ENCODE measurements at places on chromosomes 13 and 19.

DNA sequence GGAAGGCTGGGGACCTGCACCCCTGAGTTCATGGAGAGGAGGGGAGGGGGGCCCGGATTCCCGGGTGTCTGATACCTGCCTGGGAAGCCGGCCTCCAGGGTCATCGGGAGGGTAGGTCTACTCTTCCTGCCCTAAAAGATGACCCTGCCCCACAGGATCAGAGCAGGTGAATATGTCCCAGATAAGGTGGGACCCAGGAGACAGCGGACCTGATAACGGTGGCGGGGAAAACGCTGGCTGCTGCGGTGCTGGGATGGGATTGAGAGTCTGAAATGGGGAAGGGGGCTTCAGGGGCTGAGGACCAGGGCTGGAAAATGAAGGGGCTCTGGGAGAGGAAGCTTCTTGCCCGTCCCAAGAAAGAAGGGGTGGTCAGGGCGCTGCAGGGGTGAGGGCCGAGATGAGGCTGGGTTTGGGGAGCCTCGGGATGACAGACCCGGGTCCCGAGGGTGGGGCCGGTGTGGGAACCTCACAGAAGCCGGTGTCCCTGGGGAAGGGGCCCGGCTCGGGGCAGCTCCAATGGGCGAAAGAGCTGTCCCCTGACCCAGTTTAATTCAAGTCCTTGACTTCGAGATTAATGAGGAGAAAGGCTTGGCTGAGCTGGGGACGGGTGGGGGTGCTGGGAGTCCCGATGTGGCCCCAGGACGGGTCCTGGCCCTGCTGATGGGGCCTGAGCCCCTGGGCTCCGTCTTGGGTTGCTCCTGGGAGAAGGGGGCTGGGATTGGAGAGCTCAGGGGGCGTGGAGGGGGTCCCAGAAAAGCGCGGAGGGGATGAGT is 823 bp downstream of the TTYH1 start:
- DNase-seq = no peak

DNA sequence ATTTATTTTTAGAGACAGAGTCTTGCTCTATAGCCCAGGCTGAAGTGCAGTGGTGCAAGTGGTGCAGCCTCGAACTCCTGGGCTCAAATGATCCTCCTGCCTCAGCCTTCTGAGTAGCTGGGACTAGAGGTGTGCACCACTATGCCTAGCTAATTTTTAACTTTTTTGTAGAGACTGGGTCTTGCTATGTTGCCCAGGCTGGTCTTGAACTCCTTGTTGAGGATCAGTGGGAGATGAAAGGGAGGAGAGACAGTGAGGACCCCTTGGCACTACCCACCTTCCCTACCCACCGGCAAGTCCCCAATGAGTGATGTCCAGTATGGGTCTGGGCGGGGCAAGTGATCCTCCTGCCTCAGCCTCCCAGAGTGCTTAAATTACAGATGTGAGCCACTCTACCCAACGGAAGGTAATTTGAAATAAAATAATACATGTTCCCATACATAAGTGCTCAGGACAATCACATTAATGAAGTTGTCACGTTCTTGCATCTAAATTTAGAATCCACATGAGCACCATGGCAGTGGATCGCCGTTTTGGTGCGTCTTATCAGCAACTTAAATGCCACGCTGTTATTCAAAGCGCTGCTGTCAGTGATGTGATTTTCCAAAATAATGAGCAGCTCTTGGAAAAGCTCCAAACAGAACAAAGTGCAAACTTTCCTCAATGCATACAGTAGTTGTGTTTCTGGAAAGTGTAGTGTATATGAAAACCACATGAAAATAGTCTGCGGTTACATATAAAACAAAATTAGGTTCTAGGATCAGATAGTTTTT is 5.9 kb upstream of the ARL11 start:
- no peak for DNase-seq

DNA sequence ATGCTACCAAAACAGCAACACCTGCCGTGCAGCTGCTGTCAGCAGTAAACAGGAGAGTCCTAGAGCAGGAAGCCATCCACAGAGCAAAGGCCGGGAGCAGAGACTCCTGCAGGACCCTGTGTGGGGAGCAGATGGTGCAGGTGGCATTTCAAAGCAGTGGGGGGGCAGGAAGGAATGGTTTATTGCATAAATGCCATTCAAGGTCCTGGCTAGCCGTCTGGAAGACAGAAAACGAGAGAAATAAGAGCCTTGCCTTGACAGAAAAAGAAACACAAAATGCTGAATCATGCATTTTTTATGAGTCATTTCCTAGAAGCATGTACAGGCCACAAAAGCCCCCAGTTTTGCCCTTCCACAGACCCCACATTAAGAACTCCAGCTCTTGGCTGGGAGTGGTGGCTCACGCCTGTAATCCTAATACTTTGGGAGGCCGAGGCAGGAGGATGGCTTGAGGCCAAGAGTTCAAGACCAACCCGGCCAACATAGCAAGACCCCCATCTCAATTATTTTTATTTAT is 5.4 kb downstream of the RSPH6A start:
- no peak for DNase-seq

DNA sequence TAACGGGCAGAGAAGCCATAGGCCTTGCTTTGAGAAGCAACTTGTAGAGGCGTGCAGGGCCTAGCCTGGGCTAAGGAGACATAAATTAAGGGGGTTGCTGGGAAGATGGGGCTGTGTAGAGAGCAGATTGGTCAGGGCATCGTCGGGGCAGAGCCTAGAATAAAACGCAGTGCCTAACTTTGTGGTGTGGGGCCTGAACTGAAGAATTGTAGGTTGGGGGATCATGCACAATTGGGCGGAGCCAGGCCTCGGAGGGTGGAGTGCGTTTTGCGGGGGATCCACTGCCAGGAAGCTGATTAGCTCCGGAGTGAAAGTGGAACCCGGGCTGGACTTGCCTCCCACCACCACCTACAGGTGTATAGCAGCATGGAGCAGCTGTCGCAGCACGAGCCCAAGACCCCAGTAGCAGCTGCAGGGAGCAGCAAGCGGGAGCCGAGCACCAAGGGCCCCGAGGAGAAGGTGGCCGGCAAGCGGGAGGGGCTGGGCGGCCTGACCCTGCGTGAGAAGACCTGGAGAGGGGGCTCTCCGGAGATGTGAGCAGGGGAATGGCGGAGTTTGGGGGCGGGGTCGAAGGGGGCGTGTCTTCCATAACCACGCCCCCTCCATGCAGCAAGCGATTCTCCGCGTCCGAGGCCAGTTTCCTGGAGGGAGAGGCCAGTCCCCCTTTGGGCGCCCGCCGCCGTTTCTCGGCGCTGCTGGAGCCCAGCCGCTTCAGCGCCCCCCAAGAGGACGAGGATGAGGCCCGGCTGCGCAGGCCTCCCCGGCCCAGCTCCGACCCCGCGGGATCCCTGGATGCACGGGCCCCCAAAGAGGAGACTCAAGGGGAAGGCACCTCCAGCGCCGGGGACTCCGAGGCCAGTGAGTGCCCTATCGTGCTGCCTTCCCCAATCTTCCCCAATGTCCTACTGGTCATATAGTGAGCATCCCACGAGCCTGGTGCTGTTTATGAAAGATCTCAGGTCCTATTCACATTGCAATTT is 13.8 kb downstream of the DNASE2 start:
- DNase-seq = peak; percentile 62

DNA sequence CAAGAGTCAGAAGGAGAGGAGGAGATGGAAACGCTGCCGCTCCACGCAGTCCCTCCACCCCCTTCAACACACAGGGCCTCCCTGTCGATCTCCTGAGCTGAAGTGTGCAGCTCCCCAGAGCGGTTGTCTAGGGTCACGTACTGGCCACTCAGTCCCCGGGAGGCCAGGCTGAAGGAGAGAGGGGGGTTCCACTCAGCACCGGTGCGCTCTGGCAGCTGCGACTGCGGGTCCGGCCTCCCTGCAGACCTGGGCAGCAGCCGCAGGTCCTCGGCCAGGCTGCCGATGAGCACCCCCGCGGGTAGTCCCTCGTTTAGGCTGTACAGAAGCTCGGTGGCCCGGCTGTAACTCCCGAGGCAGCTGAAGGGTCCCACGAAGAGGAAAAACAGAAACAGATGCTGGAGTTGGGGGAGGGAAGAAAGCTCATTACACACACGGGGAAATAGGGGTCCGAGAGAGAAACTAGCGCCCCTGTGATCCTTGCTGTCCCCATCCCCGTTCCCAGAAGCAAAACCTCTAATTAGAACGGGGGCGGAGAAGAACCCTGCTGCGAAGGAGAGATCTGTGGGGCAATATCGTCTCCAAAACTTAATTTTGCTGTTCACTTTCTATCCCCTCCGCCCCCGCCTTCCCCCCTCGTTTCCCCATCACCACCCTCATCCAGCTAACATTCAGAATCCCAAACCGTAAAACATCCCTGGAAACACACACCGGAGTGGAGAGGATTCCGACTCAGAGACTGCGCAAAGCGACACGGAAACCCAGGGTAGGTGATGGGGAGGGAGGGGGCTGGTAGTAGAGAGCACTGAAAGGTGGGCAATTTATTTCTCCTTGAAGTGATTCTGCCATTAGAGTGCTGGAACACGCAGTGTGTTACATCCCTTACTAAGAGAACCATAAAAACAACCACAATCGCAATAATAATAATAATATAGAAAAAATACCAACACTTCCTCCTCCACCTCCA is 1.8 kb downstream of the PCDH20 start:
- DNase-seq = no peak

- no peak for DNase-seq
Measured at GRCh38 chr13:109977212-109977968, 191.0 kb upstream of the IRS2 start.

- DNase-seq = no peak
Measured at GRCh38 chr13:37942929-37943328, 73.4 kb upstream of the TRPC4 start.

- peak; percentile 78 for DNase-seq
Measured at GRCh38 chr13:113393563-113394338, 29.8 kb upstream of the GRTP1 start.

- DNase-seq = no peak
Measured at GRCh38 chr13:97161582-97162231, 60.4 kb upstream of the MBNL2 start.

DNA sequence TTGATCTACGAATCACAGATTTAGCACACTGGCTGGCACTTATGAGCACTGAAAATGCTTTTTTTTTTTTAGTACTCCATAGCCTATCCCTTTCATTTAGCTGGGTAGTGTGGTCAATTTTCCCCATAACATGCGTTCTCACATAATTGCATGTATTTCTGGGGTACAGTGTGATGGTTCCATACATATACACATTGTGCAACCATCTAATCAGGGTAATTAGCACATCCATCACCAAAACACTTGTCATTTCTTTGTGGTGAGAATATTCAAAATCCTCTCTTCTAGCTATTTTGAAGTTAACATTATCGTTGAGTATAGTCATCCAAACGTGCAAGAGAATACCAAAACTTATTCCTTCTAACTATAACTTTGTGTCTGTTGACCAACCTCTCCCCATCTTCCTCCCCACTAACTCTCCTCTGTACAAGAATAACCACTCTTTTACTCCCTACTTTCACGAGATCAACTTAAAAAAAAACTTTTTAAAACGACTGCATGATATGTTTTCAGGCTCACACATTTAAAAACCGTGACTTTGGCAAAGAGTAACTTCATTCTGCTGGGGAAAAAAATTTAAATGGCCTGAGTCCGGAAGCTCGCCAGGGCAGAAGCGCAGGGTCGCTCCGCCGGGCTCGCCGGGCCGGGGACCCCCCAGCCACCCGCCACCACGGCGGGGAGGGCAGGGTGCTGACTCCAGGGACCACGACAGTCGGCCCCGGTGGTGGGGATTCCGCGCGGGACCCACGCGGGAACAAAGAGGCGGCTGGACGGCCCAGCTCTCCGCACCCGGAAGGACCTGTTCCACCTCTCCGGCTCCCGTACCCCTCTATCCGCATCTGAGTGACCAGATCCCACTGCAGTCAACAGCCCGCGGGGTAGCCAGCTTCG is 868 bp upstream of the UBAC2 start:
- no peak for DNase-seq

- DNase-seq = no peak
Measured at GRCh38 chr13:46404733-46405100, 17.7 kb upstream of the RUBCNL start.

DNA sequence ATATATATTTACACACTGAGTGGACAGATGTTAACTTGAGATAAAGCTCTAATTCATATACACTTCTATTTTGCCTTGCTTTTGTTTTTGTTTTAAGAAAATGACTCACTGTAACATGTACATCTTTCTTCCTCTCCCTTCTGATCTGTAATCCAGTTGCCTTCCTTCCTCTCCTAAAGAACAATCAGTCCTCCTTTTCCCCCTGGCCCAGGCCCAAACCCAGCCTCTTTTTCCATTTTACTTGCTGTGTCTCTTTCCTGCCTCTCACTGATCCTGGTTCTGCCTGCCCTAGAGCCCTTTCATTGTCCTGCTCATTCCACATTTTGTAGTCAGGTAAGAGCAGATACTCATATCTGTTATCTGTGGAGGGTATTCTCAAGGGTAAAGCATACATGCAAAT is 50.8 kb downstream of the ZAR1L start:
- no peak for DNase-seq

DNA sequence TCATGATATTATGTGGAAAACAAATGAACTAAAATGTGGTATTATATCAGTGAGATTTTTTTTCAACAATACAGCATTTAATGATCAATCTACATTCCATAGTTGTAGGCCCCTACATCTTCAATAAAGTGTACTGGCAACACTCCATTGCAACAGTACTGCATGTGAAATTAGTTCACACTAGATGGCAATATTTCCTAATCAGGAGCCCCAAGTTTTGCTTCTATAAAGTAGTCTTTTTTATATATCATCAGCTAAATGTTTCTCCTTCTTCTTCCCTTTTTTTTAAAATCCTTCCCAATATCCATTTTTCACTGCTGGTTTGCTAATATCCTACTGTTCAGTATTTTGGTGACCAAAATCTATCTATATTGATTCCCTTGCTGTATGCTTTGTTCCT is 528.3 kb upstream of the ATXN8OS start:
- DNase-seq = no peak

DNA sequence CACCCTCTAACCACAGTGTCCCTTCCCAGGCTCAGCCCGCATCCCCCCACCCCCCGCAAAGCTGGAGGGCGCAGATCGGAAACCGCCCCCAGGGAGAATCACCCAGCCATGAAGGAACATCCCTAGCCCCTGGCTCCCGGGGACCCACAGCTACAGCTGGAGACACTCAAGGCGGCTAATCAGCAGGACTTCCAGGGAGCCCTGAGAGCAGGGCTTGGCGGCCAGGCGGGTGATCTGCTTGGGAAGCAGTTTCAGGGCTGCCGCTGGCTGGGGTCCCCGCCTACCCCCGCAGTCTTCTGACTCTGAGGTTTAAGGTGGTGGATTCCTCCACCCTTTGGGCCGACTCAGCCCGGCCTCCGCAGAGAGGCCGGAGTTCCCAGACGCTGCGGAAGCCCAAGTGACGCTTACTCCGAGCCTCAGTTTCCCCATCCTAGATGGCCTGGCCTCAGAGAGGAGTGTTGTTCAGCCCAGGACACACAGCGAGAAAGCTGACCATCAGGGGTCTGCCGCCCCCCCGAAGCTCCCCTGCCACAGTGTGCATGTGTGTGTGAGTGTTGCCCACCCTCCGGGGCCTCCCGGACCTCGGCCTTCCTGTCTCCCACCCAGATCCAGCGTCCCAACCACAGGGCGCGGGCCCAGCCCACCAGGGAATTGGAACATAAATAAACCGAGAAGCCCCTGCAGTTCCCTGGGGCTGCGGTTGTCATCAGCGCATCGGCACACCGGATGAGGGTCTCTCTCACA is 9.8 kb downstream of the FUT6 start:
- no peak for DNase-seq

- no peak for DNase-seq
Measured at GRCh38 chr13:76012091-76012721, 376.1 kb downstream of the LMO7 start.
